ENCODE measurements at places on chromosomes 4 and X.
A peak's percentile ranks its signal among the peaks of the same experiment; 100 is the strongest.

DNA sequence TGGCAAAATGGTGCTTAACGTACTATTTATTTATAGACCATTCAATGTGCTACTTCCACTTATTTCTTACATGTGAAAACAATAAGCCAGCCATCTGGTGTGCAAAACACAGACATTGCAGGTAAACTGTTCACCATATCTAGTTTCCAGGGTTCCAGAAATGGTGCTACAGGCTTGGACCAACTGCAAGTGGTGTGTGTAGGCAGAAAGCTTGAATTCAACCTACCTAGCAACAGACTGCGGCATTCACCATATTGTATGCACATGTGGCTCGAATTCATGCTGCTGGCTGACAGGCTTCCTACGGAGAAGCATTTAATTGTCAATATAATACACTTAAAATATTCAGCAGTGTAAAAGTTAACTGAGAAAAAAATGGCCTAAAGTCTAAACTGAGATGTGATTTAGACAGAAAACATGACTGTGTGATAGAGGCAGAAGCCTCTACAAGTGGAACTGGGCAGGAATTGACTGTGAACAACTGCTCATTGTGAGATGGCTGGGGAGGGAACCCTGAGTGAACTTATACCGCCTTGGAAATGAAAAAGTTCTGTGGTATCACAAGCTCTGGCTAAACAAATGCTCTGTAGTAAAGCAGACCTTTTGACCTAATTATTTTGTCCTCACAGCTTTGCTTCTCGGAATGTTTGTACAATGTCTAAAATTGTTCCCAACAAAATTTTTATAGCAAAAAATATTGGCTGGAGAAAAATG, 434.7 kb downstream of the GRIA2 start:
- no peak for DNase-seq

DNA sequence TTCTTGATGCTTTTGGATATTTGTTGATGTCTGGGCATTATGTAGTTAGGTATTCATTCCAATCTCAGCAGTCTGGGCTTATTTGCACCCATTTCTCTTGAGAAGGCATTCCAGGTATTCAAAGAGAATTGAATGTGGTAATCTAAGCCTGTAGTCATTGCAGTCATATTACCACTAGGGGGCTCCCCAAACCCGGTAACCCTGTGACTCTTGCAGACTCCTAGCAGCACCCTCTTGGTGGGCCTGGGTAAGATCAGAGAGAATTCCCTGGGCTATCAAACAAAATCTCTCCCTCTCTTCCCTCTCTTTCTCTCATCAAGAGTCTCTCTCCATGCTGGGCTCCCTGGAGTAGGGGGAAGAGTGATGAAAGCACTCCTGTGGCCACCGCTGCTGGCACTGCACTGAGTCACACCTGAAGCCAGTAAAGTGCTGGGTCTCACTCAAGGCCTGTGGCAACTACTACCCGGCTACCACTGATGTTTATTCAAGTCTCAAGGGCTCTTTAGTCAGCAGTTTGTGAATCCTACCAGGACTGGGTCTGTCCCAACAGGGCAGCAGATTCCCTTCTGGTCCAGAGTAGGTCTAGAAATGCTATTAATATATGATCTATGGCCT, 187.7 kb upstream of the NUDT10 start:
- DNase-seq = no peak

- DNase-seq = no peak
These were observed 6.5 kb upstream of the NUDT6 start for GRCh38 chr4:122928930-122929329.

GRCh38 chrX:106791495-106791894, 11.0 kb upstream of the TBC1D8B start:
- no peak for DNase-seq

DNA sequence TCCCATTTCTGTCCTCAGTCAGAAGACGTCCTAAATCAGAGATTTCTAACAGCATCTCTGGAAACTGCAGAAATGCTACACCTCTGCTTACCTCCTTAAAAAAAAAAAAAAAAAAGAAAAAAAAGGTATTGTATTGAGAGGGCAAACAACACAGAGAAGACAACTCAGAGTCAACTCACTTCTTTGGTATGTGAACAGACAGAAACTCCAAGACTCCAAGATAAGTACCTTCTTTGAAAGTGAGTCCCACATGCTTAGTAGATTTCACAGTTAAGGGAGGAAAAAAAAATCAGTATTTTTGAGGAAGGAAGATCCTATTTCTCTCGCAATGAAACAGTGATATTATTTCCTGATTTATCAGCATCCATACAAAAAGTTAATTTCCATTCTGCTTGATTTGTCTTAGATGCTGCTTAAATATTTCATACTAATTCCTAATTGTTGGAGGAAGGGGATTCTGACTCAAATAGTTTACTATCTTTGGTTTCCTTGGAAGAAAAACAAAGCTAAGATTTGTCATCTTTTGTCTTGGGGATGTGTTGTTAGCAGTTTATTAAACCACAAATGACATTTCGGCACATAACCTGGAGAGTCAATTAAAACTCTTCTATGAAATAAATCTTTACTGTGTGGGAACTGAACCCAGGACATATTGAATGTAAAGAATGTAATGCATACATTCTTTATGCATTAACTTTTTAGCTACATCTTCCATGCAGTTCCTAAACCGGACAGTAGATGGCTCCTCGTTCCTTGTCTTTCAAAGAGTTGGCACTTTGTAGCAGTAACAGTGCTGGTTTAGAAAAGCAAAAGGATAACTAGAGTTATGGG, 4.7 kb downstream of the RASGEF1B start:
- DNase-seq = peak; percentile 59

GRCh38 chr4:7213807-7214206, 21.5 kb downstream of the SORCS2 start:
- no peak for DNase-seq

- no peak for DNase-seq
These were observed 31.8 kb downstream of the HPGD start for GRCh38 chr4:174490451-174490961.

- no peak for DNase-seq
These were observed 83.6 kb upstream of the LNX1 start for GRCh38 chr4:53674903-53675302.

- no peak for DNase-seq
These were observed 100.8 kb upstream of the MAML3 start for GRCh38 chr4:140254651-140255299.

DNA sequence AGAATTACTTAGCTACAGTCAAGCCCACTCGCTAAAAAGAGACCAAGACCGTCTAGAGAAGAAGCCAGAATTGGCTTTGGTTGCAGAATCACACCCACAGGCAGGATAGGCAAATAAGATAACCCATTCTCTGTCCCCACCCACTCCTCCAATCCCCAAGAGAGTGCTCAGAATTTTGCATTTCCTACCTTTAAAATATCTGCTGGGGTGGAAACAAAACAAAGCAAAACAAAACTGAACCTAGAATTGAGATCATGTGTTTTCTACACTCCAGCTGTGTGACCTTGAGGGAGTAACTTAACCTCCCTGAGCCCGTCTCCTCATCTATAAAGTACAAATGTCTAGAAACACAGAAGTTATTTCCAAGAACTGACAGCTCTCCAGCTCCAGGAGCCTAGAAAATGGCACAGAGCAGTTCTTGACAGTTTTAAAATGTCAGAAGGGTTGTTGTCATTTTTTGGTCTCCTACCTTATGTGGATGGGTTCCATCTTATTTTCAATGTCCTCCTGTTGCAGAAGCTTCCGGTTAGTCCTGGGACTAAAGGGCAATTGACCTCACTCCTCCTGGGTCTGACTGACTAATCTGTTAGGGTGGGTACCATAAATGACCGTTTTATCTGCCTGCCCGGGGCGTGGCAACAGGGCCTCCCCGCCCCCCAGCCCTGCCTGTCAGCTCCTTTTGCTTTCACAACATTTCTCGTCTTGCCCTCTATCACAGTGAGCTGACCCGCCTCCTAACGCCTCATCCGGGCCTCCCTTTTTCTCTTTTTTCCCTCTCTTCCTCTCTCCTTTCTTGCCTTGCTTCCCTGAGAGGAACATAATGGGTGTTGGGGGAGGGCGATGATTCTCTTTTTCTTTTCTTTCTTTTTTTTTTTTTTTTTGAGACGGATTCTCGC, 114.0 kb downstream of the RBM47 start:
- DNase-seq = no peak

DNA sequence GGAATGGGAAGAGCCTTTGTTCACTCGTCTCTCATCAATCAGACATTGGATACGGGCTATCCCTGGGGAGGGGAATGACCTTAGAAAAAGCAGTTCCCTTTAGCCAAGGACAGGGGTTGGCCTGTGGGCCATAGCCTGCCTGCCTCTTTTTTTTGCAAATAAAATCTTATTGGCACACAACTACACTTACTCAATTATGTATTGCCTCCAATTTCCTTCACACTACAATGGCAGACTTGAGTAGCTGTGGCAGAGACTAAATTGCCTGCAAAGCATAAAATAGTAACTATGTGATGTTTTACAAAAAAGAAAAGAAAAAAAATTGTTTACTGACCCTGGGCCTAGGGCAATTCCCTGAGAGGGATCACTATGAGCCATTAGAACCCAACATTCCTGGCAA, 23.4 kb downstream of the PPP1R2C start:
- no peak for DNase-seq

GRCh38 chr4:153973942-153974341, 185.1 kb upstream of the SFRP2 start:
- no peak for DNase-seq

- no peak for DNase-seq
These were observed 71.6 kb upstream of the NFKB1 start for GRCh38 chr4:102429553-102429952.

- DNase-seq = no peak
These were observed 124.1 kb upstream of the TBL1X start for GRCh38 chrX:9340598-9341290.

- no peak for DNase-seq
These were observed 111.6 kb upstream of the GPRIN3 start for GRCh38 chr4:89419111-89419695.

GRCh38 chr4:41257257-41257901, 651 bp downstream of the UCHL1 start:
- no peak for DNase-seq

- no peak for DNase-seq
These were observed 346.0 kb upstream of the GATB start for GRCh38 chr4:152106781-152107321.

DNA sequence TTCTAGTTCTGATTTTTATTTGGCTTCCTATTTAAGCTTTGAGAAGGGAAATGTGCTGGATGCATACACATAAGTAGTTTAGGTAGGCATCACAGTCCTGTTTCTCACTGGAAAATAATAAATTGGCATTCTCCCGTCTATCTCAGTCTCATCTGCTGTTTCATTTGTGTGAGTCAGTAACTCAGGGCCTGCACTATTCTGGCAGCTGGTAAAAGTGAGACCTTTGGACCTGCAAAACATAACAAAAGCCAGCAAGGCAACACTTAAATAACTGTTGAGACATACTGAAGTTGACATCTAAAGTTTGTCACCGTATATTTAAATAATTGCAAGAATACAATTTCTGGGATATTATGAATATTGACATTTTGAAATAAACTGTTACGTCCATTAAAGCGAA, 8.6 kb upstream of the UBQLN2 start:
- DNase-seq = no peak

GRCh38 chr4:104881136-104881886, 265.4 kb upstream of the TET2 start:
- no peak for DNase-seq

DNA sequence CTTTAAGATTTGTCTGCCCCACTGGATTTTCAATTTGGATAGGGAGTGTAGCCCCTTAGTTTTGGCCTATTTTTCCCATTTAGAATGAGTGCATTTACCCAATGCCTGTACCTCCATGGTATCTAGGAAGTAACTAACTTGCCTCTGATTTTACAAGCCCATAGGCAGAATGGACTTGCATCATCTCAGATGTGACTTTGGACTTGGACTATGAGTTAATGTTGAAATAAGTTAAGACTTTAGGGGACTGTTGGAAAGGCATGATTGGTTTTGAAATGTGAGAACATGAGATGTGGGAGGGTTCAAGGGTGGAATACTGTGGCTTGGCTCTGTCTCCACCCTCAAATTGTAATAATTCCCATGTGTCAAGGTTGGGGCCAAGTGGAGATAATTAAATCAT, 2480.2 kb downstream of the PCDH7 start:
- no peak for DNase-seq

GRCh38 chr4:100895556-100896197, 377.9 kb upstream of the EMCN start:
- no peak for DNase-seq

DNA sequence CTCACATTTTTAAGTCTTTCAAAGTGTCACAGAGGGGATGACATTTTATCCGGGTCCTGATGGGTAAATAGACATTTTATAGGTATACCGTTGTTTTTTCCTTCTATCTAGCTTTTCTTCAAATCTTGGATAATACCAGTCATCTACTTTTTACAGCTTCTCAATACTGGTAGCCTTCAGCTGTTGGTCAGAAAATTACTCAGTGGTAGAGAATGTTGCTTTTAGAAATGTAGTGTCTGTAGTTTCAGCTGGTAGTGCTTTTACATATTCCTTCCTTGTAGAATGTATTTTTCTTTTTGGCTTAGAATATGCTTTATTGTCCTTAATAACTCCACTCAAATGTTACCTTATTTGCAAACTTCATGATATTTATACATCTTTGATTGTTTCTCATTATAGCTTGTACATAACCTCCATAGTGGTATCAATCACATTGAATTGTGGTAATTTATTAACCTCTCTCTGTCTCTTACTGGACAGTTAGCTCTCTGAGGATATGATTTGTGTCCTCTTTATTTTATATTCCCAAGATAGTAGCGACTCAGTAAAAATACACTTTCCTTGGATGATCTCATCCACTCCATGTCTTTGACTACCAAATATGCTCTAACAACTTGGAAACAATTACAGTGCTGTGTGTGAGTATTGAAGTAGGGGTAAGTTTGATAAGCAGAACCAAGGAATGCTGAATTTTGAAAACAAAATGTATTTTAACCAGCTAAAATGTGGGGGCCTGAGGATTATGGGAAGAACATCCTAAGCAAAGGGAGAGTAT, 53.8 kb downstream of the RAP1GDS1 start:
- DNase-seq = no peak

GRCh38 chr4:147060151-147060931, 114.7 kb upstream of the TTC29 start:
- no peak for DNase-seq

DNA sequence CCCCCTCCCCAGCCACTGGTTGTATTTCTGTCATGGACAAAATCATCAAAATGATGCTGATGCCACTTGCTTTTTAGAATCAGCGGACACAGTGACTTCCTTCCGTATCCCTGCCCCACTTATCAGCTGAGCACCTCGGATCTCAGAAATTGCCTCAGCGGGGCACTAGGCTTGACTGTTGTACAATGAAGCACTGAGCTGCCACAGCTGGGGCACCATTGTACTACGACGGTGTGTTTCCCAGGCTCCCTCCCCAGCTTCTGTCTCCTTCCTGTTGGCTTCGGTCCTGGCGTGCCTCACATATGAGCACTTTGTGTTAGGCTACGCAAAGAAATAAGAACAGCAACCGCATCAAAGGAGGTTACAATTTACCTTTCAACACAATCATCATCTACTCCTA, 82.4 kb downstream of the F11 start:
- DNase-seq = no peak

- no peak for DNase-seq
These were observed 43.3 kb downstream of the MTMR1 start for GRCh38 chrX:150736475-150736874.
